ENCODE measurements at places on chromosomes 3 and 15. TPM values are rescaled to one million over a fixed set of nuclear protein-coding genes. Genes with fewer than 3 reads are reported as not detected.

Gene P3H2
- total RNA-seq, result 155 TPM

Gene EPHA3
- 1.0 TPM for total RNA-seq

Gene SLC22A14
- total RNA-seq, result not detected

Gene GALNT15
- 62.8 TPM for total RNA-seq

Gene GOLGA6L9
- total RNA-seq, result 2.6 TPM

Gene TERC
- 8.2 TPM for total RNA-seq

Gene POC1A
- 2.5 TPM for total RNA-seq

Gene FMN1
- 42.1 TPM for total RNA-seq

Gene FAM81A
- 0.88 TPM for total RNA-seq

Gene SERPINI2
- not detected for total RNA-seq

Gene CYP8B1
- not detected for total RNA-seq

Gene ZNF662
- 7.3 TPM for total RNA-seq

Gene SAMMSON
- not detected for total RNA-seq
